Liver (tissue), 10 donors: ENCODE measurements at places on chromosomes 7 and 10. TPM values are rescaled to one million over a fixed set of nuclear protein-coding genes. Genes with fewer than 3 reads are reported as not detected.

DNA sequence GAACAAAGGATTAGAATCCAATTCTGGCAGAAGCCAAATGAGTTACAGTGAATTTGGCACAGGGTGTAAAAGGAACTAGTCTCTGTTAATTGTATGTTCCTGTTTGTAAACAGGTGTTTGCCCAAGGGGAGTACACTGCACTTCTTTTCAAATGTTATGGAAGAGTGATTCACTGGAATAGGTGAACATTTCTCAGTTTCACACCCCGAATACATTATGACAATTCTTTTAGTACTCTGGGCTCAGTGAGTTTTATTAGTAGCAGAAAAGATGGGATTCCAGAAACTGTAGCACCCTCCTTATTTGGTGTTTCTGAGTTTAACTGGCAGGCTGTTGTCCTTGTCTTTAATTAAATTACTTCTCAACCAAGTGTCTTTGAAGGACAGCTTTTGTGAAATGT is 329.2 kb downstream of the BBS9 start:
- H3K36me3 ChIP-seq: no peaks in the 10 kb centered on the region
- no peak overlapping the region for H3K27ac ChIP-seq
- H3K4me3 ChIP-seq: no peak overlapping the region
- H3K27me3 ChIP-seq: no peaks in the 10 kb centered on the region
- no peak for DNase-seq

DNA sequence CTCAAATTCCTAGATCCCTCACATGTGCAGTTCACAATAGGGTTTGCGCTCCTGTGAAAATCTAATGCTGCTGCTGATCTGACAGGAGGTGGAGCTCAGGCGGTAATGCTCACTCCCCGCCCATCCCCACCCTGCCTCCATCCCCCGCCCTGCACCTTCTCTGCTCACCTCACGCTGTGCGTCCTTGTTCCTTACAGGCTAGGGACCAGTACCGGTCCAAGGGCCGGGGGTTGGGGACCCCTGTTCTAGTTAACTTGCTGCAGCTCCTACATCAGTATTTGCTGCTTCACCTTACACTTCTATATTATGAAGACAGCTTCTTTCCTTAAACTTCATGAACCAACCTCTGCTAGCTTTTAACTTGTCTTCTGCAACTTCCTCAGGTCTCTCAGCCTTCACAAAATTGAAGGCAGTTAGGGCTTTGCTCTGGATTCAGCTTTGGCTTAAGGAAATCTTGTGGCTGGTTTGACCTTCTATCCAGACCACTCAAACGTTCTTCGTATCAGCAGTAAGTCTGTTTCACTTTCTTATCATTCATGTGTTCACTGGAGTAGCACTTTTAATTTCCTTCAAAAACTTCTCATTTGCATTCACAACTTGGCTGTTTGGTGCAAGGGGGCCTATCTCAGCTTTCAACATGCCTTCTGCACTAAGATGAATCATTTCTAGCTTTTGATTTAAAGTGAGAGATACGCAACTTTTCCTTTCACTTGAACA is 1.7 kb upstream of the TNKS2 start:
- peak overlapping the region; percentile 91 for H3K27ac ChIP-seq
- H3K4me3 ChIP-seq: peak overlapping the region; percentile 86
- no peaks in the 10 kb centered on the region for H3K4me1 ChIP-seq
- H3K36me3 ChIP-seq: no peaks in the 10 kb centered on the region
- no peaks in the 10 kb centered on the region for H3K27me3 ChIP-seq

Gene GPR26
- not detected for total RNA-seq

Gene RARRES2
- 437 TPM for total RNA-seq

Gene SPDYE1
- total RNA-seq: not detected

DNA sequence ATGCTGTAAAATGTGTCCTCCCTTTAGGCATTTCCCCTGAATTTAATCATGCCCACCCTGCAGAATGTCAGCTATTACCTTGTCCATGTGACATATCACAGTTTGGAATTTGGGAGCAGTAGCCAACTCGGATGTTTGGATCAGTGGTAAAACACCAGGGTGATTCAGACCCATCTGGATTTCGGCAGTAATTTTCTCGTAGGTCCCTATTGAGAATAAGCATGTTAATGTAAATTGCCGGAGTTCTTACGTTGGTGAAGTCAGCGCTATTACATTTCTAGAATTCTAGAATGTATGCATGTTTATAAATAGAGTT is 44.1 kb downstream of the HGF start:
- no peaks in the 10 kb centered on the region for H3K4me1 ChIP-seq
- H3K27ac ChIP-seq: no peak overlapping the region
- H3K27me3 ChIP-seq: no peaks in the 10 kb centered on the region
- DNase-seq: no peak
- H3K4me3 ChIP-seq: no peak overlapping the region
- no peaks in the 10 kb centered on the region for H3K36me3 ChIP-seq

Gene ZNF783
- 2.0 TPM for total RNA-seq

DNA sequence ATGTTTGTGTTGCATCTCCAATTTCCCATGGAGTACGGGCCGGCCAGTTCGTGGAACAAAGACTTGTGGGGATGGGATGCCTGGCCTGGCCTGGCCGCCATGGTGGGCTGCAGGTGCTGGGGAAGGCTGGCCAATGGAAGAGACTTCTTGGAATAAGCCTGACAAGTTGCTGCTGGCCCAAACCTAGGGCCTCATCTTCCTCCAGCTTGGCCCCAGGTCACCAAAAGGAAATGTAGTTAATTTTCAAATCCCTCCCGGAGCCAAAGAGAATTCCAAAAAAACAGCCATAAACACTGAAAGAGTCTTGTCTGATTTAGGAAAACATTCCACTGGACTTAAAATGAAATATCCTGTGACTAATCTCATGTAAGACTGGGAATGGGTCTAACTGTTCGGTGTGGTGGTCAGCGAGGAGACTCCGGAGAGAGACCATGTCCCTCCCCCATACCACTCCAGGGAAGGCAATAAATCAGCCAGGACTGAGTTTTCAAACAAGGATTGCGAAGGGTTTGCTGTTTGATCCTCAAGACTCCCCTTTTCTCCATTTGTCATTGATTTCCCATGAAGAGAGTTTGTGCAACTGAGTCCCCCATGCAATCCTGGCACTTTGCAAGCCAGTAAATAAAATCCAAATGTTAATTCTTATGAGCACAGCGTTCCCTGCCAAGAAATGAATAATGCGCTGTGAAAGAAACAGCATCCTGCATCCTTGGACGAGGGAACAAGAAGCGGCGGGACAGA is 128.7 kb upstream of the HABP2 start:
- no peak overlapping the region for H3K4me3 ChIP-seq
- DNase-seq: no peak
- H3K36me3 ChIP-seq: no peaks in the 10 kb centered on the region
- no peak overlapping the region for H3K27ac ChIP-seq

DNA sequence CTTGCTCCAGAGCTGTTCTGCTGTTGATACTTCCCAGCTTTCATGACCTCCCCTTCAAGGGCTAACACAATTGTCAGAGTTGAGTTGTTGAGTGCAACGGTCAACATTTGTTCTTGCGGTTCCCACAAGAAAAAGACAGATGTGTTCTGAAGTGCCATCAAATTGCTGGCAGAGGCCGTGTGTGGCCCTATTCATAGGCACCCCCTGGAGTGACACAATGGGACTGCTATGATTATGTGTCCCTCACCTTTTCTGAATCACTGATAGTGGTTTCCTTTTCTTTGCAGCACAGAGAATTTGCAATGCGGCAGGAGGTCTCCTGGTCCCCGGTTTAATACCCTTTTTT is 5.8 kb upstream of the IGFBP1 start:
- no peaks in the 10 kb centered on the region for H3K4me1 ChIP-seq
- H3K36me3 ChIP-seq: no peaks in the 10 kb centered on the region
- no peak overlapping the region for H3K4me3 ChIP-seq
- no peak for DNase-seq

DNA sequence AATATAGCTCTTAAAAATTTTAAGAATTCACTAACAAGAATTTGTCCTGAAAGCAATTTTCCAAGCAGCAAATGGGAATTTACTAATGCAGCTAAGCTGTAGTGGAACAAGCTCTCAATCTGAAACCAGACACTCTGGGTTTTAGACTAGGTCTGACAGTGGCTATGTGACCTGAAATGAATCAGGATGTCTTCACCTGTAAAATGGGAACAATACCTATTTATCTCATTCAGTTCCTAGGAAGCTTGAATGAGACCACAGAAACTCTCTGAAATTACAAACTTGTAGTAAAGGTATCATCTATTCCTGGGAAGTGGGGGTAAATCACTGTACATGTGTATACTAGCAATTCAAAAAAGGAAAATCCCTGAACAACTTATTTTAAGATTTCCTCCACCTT is 1.2 kb downstream of the DNAJC2 start:
- peaks cover 14% of the 10 kb centered on the region for H3K36me3 ChIP-seq
- no peaks in the 10 kb centered on the region for H3K27me3 ChIP-seq

DNA sequence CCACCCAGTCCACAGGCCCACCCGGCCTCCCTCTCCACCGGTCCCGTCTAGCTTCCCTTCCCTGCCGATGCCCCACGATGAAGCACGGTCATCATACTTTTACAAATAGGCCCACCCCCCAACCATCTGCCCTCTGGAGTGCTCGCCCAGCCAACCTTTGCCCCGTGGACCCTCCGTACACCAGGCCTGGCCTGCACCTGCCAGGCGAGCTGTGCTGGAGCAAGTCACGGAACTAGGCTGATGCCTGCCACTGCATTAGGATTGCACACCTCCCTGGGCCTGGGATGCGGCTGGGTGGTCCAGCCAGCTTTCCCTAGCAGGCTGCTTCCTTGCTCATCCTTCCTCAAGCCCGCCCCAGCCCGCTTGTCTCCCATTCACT is 44.7 kb downstream of the PPIF start:
- no peak overlapping the region for H3K27ac ChIP-seq
- no peak overlapping the region for H3K4me3 ChIP-seq
- peaks cover 16% of the 10 kb centered on the region for H3K36me3 ChIP-seq
- peaks cover 5% of the 10 kb centered on the region for H3K4me1 ChIP-seq

GRCh38 chr10:49389361-49389933 is 6.4 kb downstream of the DRGX start:
- no peaks in the 10 kb centered on the region for H3K36me3 ChIP-seq
- H3K4me3 ChIP-seq: no peak overlapping the region
- peaks cover 2% of the 10 kb centered on the region for H3K27me3 ChIP-seq
- no peak overlapping the region for H3K27ac ChIP-seq
- no peak for DNase-seq

- no peaks in the 10 kb centered on the region for H3K4me1 ChIP-seq
- no peak overlapping the region for H3K4me3 ChIP-seq
- no peaks in the 10 kb centered on the region for H3K27me3 ChIP-seq
- H3K36me3 ChIP-seq: peaks cover 3% of the 10 kb centered on the region
Observed at GRCh38 chr7:149081914-149082313, 8.6 kb downstream of the ZNF786 start.

Gene PCLO
- total RNA-seq: 1.1 TPM

Gene TRIP6
- total RNA-seq: 18.6 TPM

DNA sequence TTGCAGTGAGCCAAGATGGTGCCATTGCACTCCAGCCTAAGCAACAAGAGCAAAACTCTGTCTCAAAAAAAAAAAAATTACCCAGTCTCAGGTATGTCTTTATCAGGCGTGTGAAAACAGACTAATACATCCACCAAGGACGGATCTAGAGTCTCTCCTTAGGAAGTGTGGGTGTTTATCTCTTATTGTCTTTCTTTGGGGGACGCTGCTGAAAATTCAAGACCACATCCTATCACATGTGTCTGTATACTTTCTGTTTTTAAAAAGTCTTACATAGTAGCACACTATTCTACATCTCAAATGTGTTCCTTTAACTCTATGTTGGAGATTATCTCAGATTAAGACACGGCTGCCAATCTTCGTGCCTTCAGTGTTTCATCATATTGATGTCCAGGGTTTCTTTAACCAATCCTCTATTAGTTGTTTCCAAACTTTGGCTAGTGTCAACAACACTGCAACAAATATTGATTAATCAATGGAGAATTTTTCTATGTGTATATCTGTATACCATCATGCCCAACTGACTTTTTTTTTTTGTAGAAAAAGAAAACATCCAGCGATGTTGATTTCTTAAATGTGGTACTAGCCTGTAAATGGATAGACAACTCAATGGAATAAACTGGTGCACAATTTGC is 92.3 kb upstream of the KDM7A start:
- no peak for DNase-seq
- H3K27ac ChIP-seq: no peak overlapping the region
- H3K27me3 ChIP-seq: no peaks in the 10 kb centered on the region
- H3K36me3 ChIP-seq: no peaks in the 10 kb centered on the region

GRCh38 chr7:22725585-22725984 is 1.4 kb upstream of the IL6 start:
- H3K36me3 ChIP-seq: no peaks in the 10 kb centered on the region
- no peak overlapping the region for H3K27ac ChIP-seq
- DNase-seq: no peak
- H3K27me3 ChIP-seq: no peaks in the 10 kb centered on the region

DNA sequence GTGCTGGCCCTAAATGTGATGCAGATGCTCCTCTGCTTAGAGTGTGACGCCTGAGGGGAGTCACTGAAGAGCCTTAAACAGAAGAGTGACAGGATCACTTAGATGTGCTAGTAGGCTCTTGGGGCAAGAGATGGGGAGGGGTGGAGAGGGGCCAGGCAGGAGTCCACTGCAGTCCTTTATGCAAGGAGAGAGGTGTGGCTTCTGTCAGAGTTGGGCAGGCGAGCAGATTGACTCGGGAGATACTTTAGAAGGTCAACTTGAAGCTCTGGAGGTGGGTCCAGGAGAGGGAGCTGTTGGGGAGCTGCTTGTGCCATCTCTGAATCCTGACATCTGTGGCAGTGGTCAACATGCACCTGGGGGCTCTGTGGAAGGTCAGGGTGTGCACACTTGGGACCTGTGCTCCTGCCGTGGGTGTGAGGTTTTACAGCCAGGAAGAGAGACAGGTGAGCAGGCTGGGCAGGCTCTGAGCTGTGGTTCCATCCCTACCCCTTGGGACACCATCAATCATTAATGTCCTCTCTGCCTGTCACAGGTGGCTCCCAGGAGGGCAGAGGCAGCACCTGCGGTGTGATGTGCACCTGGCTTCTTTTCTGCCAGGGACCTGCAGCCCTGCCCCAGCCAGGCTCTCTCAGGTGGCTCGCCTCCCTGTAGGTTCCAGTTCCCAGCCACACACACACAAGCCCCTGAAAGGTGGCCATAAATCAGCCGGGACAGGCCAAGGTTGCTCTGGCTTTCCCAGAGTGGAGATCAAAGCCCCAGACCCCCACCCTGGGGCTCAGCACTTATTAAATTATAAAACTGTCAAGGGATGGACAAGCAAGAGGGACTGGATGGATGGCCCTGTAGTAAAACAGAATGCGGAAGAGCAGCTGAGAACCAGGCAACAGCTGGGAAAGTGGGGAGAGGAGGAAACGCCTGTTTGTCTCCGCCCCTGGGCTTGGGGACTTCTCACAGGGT is 14.0 kb downstream of the NEURL1 start:
- H3K4me1 ChIP-seq: no peaks in the 10 kb centered on the region
- no peak overlapping the region for H3K27ac ChIP-seq
- no peak for DNase-seq
- no peaks in the 10 kb centered on the region for H3K36me3 ChIP-seq
- H3K4me3 ChIP-seq: no peak overlapping the region

Gene PRKAG2
- 3.6 TPM for total RNA-seq

DNA sequence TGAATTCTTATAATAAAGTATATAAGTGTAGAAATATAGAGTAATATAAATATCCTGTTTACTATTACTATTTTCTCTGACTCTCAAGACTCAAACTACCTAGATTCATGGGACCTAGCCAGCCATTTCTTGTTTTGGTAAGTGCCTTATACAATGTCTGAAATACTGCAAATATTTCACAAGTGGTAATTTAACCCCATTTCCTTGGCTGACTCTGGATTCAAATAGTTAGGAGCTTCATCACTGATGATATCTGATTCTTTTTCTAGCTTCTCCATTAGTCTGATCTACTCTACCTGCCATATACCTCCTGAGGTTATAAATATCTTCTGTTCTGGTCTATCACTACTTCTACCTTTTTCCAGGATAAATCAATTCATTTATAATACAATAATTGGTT is 6.4 kb upstream of the RALA start:
- H3K27ac ChIP-seq: no peak overlapping the region
- H3K27me3 ChIP-seq: no peaks in the 10 kb centered on the region
- H3K4me1 ChIP-seq: peaks cover 3% of the 10 kb centered on the region
- DNase-seq: no peak
